AG20443 (cell line): ENCODE measurements at places on chromosomes 6 and 20.

DNA sequence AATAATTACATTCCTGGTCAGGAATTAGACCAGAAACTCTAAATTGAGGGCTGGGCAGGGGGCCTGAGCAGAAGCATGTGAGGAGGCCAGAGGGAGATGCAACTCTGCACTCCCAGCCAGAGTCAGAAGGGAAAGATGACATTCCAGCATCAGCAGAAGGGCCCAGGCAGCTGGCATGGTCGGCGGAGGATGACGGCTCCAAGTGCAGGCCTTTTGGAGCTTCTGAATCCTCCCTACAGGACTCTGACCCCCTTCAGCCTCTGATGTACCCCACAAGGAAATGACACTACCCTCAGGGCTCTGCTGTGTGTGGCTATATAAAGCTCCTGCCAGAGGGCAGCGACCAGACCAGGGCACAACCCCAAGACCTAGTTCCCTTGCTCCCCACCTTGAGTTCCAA lies 1.9 kb downstream of the LRFN2 start:
- DNase-seq = no peak

- DNase-seq = no peak
Measured at GRCh38 chr20:25011831-25012241, 19.3 kb upstream of the APMAP start.

GRCh38 chr6:138597336-138597735 lies 98.0 kb upstream of the NHSL1 start:
- no peak for DNase-seq

DNA sequence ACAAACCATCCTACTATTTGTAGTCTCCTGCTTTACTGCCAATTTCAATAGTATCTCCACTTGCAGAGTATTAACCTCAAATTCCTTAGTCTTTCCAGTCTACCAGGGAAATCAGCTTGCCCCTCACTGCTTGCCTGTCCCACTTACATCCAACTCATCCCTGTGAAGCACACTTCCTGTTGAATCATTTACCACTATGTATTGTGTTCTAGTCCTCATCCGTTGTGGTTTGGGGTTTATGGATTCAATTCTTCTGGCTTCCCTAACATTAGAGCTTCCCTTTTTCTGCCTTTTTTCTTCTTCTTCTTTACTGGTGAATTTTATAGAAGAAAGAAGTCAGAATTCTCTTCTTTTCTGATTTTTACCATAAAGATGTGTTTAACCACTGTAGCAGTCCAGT lies 5.1 kb upstream of the TXLNB start:
- DNase-seq = peak; percentile 32

DNA sequence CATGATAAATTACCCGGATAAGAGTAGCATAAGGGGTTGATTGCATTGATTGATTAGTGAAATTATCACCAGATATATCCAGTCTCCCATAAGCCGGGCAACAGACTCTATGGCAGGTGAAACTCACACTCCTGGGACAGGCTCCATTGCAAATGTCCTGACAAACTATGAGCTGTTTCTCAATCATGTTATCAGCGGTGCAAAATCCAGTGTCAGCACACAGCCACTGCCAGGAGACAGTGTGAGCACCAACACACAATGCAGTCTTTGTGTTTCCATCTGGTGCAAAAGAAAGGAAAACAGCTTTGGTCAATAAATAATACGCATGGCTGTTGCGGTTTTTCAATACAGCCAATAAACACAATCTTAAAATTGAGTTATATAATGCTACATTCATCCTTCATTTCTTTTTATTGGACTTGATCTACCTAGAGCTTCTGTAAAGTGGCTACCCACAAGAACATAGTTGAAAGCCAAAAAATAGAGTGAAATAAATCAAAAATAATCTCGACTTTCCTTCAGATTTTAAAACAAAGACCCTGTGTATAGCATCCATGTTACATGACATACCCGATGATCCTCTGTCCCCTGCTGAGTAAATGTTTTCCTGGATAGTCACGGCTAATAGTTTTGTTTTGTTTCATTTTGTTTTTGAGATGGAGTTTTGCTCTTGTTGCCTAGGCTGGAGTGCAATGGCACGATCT lies 64.3 kb upstream of the AFDN start:
- no peak for DNase-seq

GRCh38 chr6:16654701-16655100 lies 106.6 kb downstream of the ATXN1 start:
- no peak for DNase-seq

DNA sequence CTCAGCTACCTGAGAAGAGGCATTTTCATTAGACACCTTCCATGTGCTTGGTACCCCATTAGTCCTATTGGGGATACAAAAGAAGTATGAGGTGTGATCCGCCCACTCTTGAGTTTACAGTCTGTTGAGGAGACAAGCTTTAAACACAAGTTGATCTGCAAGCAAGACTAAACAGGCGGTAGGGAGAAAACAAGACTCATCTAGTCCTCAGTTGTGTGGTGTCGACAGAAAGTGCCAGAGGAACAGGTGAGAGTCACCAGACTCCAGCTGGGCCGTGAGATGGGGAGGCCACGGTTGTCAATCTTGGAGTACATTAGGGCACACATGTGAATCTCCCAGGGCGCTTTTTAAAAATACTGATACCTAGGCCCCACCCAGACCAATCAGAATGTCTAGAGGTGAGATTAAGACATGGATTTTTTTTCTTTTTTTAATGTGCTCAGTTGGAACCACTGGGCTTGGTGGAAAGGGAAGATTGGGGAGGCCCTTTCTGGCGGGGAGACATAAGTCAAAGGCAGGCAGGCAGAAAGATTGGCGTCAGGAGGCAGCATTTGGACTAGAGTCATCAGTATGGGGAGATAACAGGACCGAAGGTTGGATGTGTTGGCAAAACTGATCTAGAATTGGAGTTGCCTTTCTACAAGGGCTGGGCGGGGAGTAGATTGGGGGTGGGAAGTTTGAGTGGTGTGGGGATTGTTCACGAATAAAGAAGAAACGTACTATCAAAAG lies 10.4 kb downstream of the E2F3 start:
- DNase-seq = no peak

DNA sequence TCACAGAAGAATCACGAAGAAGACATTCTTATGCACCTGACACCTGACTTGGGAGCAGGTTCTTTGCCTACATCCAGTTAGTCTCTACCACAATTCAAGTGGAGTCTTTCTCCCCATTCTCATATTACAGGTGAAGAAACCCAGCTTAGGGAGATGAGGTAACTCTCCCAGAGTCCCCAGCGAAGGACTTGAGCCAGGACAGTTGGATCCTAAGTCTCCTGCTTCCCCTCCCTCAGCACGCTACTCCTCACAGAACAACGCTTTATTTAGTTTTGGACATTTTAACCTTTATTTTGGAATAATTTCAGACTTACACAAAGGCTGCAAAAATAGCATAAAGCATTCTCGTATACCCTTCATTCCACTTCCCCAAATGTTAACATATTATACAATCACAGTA lies 824 bp upstream of the CSTL1 start:
- no peak for DNase-seq

DNA sequence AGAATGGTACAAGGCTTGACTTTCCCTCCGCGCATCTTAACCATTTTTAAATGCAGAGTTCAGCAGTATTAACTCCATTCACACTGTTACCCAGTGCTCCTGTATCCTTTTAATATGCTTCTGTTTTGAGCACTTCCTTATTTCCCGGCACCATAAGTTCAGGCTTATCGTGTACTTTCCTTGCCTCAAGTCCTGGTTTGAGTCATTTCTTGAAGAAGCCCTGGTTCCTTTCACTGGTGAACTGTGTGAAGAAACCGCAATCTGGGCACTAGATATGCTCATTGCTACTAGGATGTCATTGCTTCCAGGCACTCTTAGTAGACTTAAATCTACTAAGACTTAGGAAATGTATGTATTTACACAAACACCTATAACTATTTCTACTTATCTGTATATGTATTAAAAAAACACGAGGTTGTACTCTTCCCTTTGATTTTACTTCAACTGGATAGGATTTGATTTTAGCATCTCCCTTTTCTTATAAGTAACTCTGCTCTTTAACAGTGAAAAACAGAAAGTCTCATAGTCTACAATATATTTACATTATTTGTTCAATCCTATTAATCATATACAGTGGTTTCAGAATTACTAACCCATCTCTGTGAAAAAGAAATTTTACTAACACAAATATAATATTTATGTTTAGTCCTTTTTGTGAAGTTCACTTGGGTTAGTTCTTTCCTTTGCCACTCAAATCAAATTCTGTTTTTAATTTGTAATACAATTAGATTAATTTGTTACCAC lies 135.5 kb downstream of the CDKAL1 start:
- DNase-seq = no peak

- DNase-seq = no peak
Measured at GRCh38 chr20:10408108-10408813, 25.8 kb downstream of the MKKS start.
